ENCODE measurements at places on chromosomes 2 and 18.
A peak's percentile ranks its signal among the peaks of the same experiment; 100 is the strongest.

GRCh38 chr2:28451793-28452533, 43.9 kb upstream of the PLB1 start:
- no peak for DNase-seq

DNA sequence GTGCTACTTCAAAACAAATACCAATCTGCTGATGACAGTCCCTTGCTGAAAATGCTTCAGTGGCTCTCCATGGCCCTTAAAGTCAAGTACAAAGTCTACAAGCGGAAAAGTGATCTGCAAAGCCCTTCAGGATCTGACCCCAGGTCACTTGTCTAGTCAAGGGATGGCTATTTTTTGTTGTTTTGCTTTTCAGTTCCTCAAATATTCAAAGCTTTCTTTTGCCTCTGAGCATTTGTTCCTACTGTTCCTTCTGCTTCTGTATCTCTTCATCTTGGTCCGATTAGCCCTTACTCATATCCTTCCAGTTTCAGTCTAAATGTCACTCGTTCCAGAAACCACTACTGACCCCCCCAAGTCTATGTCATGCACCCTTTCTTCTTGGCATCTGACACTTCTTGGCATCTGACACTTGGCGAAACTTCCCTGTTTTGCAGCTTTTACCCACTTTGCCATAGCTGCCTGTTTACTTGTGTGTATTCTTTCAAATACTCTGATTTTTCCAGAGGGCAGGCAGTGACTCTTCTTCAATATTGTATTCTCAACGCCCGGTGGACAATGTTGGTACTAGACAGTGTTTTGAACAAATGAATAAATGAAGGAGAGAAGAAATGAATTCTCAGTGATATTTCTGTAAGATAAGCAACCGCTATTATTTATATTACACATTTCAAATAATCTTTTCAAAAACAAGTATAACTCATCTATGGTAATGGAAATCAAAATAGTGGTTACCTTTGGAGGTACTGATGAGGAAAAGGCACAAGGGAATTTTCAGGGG, 175.9 kb upstream of the FN1 start:
- no peak for DNase-seq

DNA sequence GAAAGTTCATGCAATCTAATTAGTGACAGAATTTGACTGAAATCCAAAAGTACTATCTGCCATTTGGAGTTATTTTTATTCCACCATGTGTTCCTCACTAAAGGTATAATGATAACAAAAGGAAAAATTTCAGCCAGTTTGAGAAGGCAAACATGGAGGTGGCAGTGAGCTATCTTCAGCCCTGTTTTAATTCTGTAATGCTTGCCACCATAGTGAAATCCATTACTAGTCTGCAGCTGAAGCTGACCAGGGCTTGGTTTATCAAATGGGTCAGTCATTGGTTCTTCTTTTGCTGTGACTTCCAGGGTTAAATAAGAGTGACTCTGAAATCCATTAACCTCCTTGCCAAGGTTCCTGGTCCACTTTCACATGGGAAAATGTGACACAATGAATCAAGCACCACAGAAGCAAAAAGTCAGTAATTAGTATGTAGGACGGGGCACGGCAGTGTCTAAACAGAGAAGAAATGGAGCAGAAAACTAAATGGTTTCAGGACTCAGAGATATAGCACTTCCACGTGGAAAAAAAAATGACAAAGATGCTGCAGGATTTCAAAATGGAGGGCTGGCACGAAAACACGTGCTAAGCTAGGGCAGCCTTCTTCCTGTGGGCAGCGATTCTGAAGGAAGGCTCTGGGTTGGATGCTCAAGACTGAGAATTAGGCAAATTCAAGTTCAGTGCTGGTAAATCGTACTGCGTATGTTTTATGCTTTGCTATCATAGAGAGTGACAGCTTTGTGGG, 87.2 kb downstream of the EPHA4 start:
- no peak for DNase-seq

DNA sequence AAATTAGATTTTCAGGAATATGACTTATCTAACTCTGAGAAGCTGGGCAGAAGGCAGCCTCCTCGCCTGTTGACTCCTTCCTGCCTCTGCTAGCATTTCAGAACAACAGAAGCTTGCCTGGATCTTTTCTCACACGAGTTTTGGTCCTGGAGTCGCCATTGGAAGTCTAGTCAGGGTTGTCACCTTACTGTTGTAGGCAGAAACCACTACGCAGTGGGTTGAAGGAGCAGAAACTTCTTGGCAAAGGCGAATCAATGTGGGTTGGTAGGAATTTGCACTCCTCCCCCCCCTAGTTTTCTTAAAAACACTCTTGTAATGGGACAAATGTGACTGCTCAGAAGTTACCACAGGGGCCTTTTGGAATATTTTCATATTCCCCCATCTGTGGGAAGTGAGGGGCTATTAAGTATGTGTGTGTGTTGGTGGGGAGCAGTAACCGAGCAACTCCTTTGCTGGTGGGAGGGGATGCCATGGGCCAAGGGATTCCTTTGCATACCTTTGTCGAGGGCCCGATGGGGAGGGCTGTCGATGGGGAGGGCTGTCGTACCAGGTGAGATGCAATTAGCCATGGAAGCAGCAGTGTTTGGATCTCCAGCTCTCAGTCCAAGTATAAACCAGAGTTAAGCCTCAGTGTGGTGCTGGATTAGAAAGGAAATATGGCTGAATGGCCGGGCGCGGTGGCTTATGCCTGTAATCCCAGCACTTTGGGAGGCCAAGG, 117.4 kb downstream of the FMNL2 start:
- DNase-seq = no peak

- DNase-seq = no peak
Measured at GRCh38 chr2:165013944-165014619, 58.8 kb upstream of the SLC38A11 start.

- DNase-seq = no peak
Measured at GRCh38 chr2:137940154-137940553, 24.1 kb upstream of the HNMT start.

DNA sequence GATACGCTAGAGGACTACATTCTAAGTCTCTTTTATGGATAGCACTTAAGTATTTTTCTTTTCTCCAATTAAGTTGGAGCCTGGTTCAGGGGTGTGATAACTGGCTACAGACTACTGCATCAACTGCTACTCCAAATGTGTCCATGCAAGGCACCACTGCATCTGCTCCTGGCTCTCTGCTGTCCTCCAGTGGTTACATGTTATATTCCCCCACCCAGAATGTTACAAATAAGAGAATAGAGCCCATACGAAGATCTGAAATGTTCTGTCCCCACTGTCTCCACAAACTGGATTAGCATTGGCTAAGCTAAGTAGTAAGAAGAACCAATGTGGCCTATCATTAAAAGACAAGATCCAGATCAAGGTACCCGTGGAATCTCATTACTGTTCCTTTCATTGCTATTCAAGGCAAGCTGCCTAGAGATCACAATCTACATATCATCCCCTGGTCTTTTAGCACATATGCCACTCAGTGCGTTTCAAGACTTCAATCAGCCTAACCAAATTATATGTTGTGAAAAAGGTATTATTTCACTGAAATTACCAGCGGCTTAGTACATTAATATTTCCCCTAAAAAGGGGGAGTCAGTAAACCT, 308.3 kb upstream of the SLC8A1 start:
- no peak for DNase-seq

DNA sequence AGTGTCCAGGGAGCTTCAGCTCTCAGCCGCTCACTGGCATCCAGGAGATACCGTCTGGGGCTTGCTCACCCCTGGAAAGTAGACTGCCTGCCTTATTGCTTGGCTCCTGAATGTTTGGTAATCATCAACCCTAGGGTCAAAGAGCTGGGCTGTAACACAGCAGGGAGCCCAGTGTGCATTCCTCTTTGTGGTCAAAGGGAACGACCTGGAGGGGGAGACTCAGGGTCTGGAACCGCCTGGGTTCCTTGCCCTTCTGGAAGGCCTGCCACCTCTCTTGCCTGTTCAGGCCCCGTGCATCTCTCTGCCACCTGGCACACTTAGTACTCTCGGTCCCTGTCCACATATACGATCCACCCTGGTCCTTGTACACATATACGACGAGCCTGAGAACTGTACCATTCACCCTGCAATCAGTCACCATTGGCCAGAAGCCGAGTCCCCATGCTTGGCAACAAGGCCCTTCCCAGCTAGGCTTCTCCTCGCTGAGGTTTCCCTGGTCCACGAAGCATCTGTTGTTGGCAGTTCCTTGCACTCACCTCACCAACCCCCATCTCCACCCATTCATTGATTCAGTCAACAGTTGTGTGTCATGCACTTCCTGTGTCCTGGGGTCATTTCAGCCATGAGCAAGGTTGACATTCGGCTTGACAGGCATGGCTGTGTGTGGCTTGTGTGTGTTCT, at the start of gene NAT8:
Gene NAT8 (minus strand): TSS at position 85 of the 681 bp plus-strand sequence. CDS start 794 bp downstream, outside the sequence.
- DNase-seq = no peak

GRCh38 chr2:43157506-43158246, 68.7 kb downstream of the ZFP36L2 start:
- no peak for DNase-seq

GRCh38 chr2:222545823-222546795, 109.8 kb downstream of the FARSB start:
- no peak for DNase-seq

DNA sequence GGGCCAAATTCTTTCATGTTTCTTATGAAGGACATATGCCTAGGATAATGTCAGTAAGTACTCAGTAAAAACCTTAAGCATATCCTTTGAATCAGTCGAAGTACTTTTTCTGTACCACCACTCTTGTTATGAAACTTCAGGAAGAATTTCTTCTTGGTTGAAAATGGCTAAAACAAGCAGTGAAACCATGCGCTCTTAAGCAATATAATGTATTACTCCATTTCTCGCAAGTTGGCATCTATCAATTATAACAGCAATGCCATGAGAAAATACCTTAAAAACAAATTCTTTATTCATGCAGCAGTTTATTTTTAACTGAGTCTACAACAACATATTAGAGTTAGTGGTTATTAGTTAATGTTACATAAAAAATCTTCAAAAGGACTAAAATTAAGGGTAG, 41.0 kb downstream of the SLC66A3 start:
- no peak for DNase-seq

- no peak for DNase-seq
Measured at GRCh38 chr18:3111523-3112240, 98.7 kb upstream of the LPIN2 start.

GRCh38 chr2:130820279-130820861, 16.3 kb upstream of the ARHGEF4 start:
- no peak for DNase-seq

- no peak for DNase-seq
Measured at GRCh38 chr2:25330937-25331336, 10.8 kb downstream of the DNMT3A start.

DNA sequence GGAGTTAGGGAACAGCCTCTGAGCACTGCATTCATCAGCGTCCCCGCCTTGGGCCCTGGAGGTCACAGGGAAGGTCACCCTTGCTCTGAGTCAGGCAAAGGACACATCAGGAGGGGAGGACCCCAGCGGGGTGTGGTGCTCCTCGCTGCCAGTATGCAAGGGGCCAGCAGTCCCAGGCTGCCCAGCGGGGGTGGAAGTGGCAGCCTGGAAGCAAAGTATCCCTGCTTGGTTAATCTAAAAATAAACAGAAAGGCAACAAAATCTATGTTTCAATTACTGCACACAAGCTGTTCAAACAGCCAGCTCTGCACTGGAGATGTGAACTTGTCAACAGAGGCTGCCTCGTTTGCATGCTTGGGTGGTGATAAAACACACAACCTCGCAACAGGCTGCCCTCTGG, 164.1 kb downstream of the KLHL29 start:
- DNase-seq = no peak

DNA sequence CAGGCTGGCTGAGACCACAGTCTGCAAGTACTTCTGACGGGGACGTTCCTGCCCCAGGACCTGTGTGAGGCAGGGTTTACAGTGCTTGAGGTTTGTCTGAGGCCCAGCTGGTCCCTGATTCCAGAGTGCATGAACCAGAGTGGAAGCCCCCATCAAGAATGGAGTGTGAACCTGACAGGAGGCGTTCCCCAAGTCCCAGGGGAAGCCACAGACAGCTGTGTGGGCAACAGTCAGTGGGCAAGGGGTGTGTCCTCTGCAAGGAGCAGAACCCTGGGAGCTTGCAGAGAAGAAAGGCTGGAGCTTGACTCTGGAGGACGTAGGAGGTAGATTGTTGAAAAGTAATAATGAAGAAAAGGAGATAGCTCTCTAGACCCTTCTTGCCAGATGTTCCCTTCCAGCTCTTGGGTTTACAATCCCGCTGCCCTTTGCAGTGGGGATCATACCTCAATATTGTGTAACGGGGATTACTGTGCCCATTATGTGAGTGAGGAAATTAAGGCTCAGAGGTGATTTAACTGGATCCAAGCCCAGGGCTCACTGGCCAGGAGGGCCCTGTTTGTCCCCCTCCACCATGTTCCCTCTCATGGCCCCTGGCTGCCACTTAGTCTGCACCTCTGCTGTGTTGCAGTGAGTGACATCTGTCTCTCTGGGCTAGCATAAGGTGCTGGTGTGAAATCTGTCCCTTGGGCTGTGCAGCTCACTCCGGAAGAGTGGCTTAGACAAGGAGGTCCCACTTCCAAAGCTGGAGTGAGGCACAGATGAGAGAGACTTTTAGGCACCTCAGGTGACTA, 6.2 kb downstream of the DBI start:
- DNase-seq = no peak

GRCh38 chr18:1544016-1544415, 639.3 kb downstream of the ADCYAP1 start:
- DNase-seq = no peak

GRCh38 chr2:26191316-26192159, 18.6 kb downstream of the GAREM2 start:
- peak; percentile 32 for DNase-seq

DNA sequence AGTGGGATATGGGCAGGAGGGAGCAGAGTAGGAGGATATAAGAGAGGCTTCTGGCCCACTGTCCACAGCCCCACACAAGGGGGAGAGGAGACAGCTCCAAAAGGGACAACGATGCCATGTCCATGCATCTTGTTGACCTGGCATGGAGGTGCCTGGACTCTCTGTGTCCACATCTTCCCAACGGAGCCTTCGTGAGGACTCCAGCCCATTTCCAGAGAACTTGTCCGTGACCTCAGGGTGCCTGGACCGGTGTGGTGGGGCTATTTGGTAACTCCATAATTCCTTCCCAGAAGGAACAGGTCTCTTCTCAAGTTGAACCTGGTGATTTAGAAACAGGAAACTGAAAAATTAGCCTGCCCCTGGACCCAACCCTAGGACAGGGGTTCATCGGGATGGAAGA, 133.9 kb downstream of the CYP26B1 start:
- no peak for DNase-seq

DNA sequence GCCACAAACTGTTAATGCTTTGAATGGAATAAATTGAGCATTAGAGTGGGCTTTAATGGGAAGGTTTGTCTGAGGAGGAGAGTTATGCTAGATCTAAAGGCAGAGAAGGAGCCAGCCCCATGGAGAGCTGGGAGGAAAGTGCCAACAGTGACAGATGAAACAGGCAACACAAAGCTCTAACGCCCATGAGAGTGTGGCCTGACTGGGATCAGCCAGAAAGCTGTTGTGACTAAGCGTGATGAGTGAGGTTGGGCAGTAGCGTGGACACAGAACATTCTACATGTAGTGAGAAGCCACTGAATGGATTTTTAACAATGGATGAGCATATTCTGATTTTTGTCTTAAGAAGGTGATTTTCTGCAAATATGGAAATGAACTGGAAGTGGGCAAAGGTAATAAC, 185.3 kb upstream of the SIX2 start:
- DNase-seq = no peak

GRCh38 chr2:110101280-110101844, 14.3 kb downstream of the MALL start:
- DNase-seq = no peak

- DNase-seq = peak; percentile 74
Measured at GRCh38 chr18:36688020-36688965, 140.5 kb downstream of the TPGS2 start.

- no peak for DNase-seq
Measured at GRCh38 chr18:79816092-79816491, 18.4 kb downstream of the KCNG2 start.

Measured in hematopoietic multipotent progenitor cell treated with erythropoietin and hydrocortisone succinate and interleukin-3 and kit ligand, for 17 days (in vitro differentiated cells).